ENCODE measurements at places on chromosomes 11 and 22.

DNA sequence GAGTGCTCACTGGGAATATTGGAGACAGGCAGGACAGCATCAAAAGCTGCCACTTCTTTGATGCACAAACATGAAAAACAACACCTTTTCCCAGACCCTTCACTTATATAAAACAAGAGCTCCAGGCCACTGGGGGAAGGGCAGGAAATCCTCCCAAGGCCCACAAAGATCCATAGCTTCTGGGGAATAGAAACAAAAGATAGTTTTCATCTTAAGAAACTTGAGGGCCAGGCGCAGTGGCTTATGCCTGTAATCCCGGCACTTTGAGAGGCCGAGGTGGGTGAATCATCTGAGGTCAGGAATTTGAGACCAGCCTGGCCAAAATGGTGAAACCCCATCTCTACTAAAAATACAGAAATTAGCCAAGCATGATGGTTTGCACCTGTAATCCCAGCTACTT lies 15.3 kb downstream of the RTL6 start:
- no peak for DNase-seq

GRCh38 chr11:114615448-114616361 lies 20.1 kb upstream of the NXPE4 start:
- no peak for DNase-seq

DNA sequence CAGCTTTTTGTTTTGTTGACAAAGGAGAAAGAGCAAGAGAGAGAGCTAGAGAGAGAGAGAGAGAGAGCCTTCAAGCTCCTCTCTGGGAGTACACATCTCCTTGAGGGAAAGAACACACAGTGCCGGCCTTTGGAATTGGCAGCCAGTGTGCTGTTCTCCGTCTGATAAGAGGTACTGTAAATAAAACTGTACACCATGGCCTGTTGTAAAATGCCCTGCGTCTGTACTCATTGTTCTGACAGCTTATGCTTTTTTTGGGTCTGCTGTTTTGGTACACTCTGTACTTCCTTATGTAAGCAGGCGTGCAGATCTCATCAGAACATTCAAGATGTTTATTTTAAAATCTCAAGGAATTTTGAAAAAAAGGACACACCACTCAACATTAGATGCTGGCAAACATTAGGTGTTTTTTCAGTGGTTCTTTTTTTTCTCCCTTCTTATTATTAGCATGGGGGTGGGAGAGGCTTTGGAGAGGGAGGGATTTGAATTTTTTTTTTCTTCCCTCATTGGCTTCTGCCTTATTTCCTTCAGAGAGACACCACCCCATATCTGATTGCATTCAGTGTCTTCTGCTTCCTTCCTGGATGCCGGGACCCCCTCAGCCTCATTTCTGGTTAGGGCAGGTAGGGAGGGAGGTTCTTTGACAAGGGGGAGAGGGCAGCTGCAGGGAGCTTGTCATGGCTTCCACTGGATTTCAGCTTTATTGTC lies 116.8 kb upstream of the NNMT start:
- DNase-seq, result no peak

DNA sequence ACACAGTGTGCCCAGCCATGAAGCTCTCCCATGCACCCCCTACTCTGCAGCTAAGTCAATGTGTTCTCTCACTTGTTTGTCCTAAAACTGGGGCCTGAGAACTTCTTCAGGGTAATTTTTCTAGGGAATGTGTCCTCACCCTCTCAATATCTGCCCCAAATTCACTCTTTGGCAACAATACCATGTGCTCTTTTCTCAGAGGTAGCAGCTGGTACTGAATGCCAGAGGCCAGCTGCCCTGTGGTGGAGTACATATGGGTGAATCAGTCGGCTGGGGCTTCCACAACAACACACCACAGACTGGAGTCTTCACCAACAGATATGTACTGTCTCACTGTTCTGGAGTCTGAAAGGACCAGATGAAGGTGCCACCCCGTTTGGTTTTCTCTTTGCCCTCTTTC lies 97.7 kb upstream of the TOP3B start:
- no peak for DNase-seq

- no peak for DNase-seq
These were observed 10.4 kb upstream of the CACNA1I start for GRCh38 chr22:39560127-39560526.

Measured in GOT3 (cell line).